ENCODE measurements at places on chromosomes 5 and 9. TPM values are rescaled to one million over a fixed set of nuclear protein-coding genes. Genes with fewer than 3 reads are reported as not detected.

- DNase-seq: no peak
Observed at GRCh38 chr9:125988479-125989050, 241.4 kb downstream of the PBX3 start.

The POU5F2 gene
- 8.7 TPM for total RNA-seq

GRCh38 chr9:83707518-83707767 lies 315 bp downstream of the UBQLN1 start:
- DNase-seq: no peak

The SH3RF2 gene
- total RNA-seq: 0.09 TPM

The INSL6 gene
- total RNA-seq: not detected

DNA sequence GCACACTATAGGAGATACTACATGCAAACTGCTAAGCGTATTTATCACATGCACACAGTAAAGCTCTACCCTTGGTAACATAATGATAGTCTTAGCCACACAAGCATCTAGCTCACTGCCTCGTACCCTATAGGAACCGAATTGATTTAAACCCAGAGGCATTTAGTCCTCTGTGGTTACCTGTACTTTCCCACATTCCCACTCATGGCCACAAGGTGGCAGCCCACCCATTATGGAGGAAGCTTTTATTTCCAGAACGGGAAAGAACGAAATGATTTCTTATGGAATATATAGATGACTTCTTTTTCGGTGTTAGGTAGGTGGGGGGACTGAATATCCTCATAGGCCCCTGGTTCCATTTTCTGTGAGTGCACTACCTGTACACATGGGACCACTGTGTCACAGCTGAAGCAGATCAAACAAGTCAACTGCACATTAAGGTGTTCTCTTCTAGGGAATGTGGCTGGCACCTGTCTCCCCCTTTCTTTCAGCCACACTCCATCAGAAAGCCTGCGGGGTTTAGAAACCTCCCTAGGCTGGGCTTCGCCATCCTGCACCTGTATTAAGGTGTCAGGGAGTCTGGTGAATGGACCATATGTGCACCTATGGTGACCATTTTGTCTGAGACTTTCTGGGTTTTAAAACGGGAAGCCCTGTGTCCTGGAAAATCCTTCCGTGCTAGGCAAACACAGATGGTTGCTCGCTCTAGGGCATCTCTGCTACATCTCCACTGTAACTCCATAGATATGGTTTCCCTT lies 313.2 kb downstream of the SLIT3 start:
- DNase-seq: peak; percentile 74

- no peak for DNase-seq
Observed at GRCh38 chr9:69535286-69535832, 136.8 kb downstream of the APBA1 start.

GRCh38 chr5:9775339-9775738 lies 145.2 kb upstream of the TAS2R1 start:
- no peak for DNase-seq

DNA sequence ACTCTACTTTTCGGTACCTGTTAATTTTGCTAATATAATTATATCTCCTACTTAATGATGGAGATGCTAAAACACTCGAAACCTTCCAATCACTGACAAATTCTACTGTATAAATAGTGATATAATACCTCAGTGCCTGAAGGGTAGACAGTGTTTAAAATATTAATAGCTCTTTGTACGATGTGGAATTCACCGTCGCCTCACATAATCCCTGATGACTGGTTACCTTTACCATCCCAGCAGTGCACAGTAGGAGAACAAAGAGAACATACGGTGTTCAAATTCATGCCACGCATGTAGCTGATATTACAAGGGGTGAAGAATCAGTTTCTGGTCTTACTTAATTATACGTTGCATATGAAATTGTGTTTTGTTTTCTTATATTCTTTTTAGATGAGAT lies 506.7 kb downstream of the CTNND2 start:
- DNase-seq: no peak

GRCh38 chr9:132063281-132063680 lies 16.4 kb downstream of the MED27 start:
- no peak for DNase-seq

DNA sequence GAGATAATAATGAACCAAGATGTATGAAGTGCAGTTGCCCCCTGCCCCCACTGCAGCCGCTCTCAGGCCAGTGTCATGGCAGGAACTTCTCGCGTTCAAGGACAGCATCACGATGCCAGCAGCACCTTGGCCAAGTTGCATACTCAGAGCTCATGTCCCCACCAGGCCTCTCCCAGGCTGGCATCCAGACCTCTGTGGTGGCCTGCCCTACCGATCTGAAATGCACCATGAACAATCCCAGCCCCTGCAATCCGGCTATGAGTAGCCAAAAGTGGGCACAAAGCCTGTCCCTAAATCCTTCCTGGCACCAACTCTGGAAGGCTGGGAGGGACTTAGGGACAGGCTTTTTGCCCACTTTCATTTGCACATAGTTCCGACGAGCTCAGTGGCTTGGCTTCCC lies 140.9 kb downstream of the PAX5 start:
- DNase-seq: peak; percentile 33

DNA sequence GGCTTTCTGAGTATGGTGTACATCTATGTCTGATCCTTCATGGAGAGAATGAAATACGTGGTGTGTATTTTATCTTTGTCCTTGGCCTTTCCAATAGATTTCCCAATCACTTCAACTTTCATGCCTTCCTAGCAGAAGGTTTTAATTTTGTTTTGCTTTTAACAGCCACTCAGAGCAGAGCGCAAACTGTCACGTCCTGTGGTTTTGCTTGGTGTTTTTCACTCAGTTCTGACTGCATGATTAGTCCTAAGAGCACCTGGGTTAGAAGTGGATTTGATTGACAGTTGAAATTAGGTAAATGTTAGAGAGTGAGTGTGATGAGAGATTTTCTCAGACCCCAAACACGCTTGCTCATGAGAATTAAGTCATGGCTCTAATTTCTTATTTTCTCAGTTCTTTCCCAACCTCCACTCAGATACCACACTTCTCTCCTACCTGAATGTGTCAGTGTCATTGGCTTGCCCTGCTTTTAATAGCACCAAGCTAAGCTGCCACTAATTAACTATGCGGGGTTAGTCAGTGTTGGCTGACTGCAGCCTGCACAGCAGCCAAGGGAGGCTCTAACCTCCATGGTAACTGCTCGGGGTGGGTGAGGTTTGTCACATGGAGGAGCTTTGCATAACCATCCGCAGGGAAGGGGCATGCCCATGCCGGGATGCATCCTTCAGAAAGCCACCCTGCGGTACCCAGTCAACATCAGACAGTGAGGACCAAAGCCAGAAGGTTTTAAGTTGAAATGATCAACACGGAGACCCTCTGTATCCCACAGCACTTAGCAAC lies 173.4 kb downstream of the NR3C1 start:
- DNase-seq: peak; percentile 50

Data from cerebellum (tissue), 4 donors.